ENCODE measurements at places on chromosomes 6 and 20.

- no peak for DNase-seq
These were observed 38.6 kb downstream of the PREP start for GRCh38 chr6:105364243-105364642.

- no peak for DNase-seq
These were observed 46.0 kb downstream of the STX7 start for GRCh38 chr6:132466952-132467351.

GRCh38 chr20:50522053-50522674, 12.0 kb downstream of the PTPN1 start:
- DNase-seq, result no peak

GRCh38 chr20:21048841-21049273, 57.3 kb downstream of the LINC00237 start:
- DNase-seq, result peak; percentile 79

GRCh38 chr6:18680842-18681241, 293.7 kb downstream of the RNF144B start:
- no peak for DNase-seq

- no peak for DNase-seq
These were observed 115.7 kb downstream of the PRIM2 start for GRCh38 chr6:57432919-57433684.

- no peak for DNase-seq
These were observed 163.2 kb downstream of the DTNBP1 start for GRCh38 chr6:15499591-15499990.

DNA sequence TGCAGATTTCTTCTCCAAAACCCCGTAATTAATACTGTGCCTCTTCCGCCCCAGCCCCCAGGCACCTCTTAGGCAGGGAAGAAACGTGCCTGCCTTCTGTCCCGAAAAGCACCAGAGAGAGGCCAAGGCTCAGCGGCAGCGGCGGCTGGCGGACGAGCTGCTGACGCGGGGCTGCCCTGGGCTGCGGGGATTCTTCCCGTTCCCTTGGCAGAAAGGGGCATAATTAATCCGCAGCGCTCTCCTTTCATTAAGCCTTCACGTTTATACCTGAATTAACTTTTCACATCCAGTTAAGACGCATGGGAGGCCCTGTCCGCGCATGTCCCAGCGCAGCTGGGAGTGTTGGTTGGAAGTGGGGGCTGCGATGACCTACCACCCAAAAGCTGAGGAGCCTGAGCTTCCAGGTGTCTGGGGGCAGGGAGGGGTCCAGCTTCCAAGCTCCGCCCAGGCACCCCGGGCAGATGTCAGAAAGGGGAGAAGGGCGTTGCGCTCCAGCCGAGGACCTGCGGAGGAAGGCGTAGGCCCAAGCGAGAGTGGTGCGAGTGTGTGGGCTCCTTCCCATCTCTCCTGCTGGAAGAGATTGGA, 167.4 kb upstream of the LRFN2 start:
- DNase-seq, result peak; percentile 40

- DNase-seq, result no peak
These were observed 39.8 kb upstream of the ARHGAP18 start for GRCh38 chr6:129749749-129750120.

GRCh38 chr6:139983555-139984276, 609.3 kb upstream of the CITED2 start:
- no peak for DNase-seq

DNA sequence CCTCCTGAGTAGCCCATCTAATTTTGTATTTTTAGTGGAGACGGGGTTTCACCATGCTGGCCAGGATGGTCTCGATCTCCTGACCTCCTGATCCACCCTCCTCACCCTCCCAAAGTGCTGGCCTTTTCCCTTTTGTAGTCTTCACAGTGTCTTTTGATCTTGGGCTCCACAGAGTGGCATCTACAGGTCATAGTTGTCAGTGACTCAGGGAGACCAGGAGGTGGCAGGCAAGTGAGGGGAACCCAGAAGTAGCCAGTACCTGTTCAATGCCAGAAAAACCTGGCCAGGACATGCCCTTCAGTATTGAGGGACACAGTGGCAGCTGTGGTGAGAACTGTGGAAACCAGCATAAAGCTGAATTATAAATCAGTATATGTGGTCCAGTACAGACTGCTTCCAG, 19.6 kb downstream of the RPP21 start:
- DNase-seq, result no peak

- DNase-seq, result no peak
These were observed 27.5 kb upstream of the AFDN start for GRCh38 chr6:167799033-167799821.

DNA sequence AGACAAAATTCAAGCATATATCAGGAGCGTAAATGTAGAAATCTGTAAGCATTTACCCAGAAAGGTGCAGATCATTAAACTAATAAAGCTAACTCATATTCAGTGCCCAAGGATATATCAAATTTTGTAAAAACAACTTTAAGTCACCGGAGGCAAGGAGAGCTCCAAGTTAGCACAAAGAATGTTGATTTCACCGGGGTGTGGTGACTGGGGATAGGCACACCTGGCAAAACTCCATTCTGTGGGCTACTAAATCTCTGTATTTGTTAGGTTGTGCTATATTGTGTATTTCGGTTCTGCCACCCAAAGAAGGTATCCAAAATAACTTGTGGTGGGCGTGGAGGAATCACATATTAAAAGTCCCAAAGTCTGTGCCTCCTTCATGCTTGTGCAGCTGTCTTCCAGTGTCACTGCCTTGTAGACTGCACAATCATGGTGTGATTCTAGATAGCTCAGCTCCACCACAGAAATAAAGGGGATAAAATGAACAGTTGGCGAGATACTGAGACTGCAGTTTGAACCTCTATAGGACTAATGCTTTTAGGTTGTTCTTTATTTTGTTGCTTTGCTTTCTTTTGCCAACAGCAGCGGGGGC, 111.6 kb downstream of the GMDS start:
- DNase-seq, result no peak

GRCh38 chr6:41427642-41428335, 92.4 kb downstream of the NCR2 start:
- peak; percentile 82 for DNase-seq

DNA sequence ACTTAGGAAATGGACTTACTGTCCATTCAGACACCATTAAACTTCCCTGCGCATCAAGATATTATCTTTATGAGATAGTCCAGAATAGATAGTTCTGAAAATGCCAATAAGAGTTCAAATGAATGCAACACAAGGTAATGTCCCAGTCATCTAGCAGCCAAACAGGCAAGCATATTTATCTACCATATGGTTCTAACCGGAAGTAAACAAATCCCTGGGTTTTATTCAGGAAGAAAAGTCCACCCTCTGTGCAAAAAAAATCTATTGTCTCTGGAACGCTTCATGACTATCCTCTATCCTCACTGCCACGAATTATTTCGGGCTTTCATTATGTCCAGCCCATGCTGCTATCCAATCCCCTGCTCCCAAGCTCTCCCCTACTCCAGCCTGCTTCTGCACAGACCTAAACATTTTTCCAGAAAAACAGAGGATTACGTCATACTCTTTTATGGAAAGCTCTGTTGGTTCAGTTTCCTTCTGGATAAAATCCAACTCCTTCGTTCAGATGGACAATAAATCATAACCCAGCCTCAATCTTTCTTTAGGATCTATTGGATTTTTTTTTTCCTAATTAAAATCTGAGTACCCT, 11.4 kb downstream of the PPIL6 start:
- no peak for DNase-seq

DNA sequence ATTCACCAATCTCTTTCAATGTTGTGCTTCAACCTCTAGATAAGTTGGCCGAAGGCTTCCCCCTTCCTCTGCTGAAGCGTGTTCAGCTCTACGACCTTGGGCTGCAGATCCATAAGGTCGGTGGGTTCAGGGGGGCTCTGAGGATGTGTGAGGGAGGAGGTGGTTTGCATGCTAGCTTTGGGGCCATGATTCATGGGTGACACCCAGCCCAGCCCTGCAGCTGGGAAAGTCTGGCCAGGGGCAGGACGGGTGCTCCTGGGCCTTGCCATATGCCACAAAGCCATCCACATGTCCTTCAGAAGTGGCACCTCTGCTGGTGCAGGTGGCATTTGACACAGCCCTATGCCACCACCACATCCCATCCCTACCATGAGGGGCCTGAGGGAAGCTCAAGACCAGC, 27.6 kb downstream of the LBP start:
- no peak for DNase-seq

DNA sequence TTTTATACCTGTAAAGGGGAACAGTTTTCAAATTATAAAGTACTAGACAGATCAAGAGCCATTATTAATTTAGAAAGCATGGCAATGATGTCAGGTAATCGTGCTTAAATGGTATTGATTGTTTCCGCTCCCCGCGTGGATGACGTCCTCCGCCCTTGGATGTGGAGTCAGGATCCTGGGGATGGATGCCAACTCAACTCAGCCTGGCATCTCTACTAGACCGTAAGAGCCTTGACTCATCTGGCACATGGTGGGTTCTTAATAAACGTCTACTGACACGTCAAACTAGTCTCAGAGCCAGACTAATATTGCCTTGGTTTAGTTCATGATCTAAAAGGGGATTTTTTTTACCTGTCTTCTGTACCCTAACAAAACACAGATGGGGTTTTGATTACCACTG, 80.2 kb downstream of the LRFN2 start:
- no peak for DNase-seq
